KBM-7 (cell line): ENCODE measurements at places on chromosomes 2 and 18.

DNA sequence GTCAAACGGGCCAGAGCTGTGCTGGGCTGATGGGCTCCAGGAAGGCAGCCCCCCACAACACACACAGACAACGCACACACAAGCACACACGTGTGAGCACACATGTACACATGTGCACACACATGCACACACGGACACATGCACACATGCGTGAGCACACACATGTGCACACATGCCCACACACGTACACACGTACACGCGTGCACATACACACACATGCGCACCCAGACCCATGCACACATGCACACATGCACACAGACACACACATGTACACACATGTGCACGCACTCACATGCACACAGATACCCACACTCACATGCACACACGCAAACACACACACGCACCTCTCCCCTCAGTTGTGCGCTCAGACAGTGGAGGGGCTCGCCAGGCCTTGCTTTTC, 31.2 kb upstream of the HPCAL1 start:
- DNase-seq = no peak

DNA sequence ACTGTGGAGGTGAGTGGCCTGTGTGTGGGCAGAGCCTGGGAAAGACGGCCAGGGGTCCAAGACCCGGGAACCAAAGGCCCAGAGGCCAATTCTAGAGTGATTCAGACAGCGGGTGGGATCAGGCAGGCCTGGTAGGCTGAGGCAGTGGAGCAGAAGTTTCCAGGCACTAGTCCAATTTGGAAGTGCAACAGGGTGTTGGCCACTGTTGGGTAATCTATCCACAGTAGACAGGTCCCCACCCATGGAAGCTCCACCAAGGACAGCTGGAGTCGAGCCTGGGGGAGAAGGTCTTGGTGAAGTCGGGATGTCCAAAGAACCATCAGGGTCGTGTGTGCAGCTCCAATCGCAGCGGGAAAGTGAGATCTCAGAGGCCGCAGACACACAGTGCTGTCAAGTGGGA, 125.8 kb upstream of the COPS8 start:
- no peak for DNase-seq

DNA sequence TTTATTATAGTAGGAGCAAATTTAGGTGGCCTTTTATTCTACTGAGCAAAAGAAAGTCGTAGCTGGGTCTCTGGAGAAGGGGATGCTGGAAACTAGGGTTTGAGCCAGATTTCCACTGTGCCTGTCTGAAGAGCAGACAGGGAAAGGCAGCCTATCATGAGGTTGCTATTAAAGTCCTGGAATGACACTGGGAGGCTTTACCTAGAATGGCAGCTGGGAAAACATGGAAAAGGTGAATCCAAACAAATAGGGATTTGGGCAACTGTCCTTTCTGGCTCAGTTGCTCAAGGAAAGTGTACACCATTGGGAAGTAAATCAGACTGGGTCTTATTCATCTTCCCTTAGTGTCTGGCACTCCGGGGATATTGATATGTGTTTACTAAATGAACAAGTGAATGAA, 154.6 kb downstream of the MTX2 start:
- DNase-seq = no peak

DNA sequence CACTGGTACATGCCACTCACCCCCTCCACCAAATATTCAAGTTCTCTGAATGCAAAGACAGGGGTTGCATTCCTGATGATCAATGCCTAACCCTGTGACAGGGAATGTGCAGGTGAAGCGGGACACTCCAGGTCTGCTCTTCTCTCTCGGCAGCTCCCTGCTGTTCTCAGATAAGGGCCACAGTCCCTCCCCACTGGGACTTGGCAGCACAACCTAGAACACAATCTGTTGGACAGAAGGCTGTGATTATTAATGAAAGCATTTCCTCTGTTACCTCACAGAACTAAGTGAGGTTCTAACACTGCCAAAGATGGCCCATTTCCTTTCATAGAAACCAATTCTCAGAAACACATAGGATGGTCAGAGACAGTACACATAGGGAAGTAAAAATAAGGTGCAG, 42.7 kb downstream of the VSNL1 start:
- no peak for DNase-seq

- no peak for DNase-seq
Measured at GRCh38 chr2:5617358-5617757, 74.8 kb upstream of the SOX11 start.

DNA sequence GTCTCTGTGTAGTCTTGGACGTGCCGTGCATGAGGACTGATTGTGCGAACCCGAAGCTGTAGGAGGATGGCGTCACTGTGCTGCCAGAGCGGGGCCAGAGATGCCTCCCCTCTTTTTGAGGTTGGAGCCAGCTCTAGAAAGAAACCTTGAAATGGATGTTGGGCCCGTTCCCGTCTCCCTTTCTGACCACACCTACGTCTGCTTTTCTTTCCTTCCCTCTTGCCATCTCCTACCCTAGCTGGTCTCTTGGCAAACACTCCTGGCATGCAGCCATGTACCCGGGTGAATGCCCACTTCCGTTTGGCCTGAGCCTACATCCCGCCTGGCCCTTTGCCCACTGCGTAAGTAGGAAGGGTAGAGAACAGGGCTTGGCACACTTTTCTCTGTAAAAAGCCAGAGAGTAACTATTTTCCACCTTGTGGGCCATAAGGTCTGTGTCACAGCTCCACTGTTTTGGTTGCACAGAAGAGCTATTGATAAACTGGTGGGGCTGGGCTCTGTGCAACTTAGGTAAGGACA, 37.4 kb downstream of the SH3BP4 start:
- DNase-seq = no peak

DNA sequence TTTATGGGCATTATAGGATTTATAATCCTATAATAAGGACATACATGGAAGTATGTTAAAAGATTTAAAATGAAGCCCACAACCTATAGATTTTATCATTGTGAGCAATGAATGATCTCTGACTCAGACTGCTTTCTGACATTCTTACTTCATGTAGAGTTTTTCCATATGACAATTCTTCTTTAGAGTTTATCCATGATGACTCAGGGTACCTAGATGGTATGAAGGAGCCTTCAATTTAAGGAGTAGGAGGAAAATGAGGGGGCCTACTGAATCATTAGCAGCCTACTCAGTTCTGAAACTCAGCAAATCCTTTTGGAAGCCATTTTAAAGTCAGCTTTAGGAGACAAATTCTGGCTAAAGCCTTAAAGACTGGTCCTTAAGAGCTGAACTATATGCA, 10.4 kb downstream of the PELI1 start:
- DNase-seq = no peak

DNA sequence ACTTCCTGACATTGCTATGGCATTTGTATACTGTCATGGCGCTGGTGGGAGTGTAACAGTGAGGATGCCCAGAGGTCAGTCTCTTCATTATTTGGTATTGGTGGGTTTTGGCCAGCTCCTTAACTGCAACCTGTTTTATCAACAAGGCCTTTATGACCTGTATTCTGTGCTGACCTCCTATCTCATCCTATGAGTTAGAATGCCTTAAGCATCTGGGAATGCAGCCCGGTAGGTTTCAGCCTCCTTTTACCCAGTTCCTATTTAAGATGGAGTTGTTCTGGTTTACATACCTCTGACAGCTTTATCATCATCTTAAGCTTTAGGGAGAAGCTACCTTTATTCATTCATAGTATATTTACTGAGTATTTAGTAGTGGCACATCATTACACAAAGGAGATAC, 103.8 kb downstream of the RAPGEF4 start:
- DNase-seq = no peak

DNA sequence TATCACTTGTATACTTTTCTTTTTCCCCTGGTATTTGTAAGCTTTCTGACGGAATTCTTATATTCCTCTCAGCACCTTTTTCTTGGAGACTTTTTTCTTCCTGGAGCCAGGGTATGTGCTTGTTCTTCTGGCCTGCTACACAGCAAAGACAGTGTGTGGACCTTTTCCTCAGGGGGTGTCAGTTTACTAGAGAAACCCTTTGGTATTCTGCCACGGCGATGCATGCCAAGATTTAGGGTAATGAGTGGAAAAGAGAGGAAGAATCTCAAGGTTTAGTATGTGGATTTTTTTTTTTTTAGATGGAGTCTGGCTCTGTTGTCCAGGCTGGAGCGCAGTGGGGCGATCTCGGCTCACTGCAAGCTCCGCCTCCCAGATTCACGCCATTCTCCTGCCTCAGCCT, 152.2 kb downstream of the PHLPP1 start:
- DNase-seq = no peak

DNA sequence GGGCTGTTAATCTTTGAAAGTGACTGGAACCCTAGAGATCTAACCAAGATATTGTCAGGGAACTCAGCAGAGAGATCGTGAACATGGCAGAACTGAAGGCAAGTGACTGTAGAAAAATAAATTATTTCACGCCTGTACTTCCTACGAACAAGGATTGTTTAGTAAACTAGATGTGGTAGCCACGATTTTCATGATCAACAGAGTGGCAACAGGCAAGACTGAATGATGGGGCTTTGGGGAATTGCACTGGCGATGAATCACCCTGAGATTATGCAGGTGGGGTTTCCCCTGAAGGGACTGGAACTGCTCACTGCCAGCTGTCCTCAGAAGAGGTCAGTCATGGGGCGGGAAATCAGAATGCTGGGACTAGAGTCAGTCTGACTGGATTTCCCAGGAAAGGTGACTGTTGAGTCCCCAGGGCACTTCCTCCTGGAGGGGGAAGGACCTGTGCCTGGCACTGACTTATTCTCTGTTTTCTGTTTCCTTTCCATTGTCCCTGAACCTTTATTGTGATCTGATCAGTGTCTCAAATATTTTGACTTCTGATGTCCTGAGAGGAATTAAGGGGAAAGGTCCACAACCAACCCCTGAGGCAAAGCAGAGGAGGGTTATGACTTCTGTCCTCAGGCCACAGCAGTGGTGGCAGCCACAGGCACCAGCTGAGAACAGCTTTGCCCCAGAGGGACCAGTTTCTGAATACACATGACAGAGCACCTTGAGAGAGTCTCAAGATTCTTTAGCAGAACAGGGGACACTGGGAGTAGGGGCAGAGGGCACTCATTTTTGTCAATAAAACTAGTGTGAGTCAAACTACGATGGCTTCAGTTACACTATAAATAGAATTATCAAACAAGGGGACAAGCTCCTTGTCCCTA, 70.0 kb downstream of the NAB1 start:
- no peak for DNase-seq

- DNase-seq = no peak
Measured at GRCh38 chr2:16744521-16744920, 78.9 kb upstream of the CYRIA start.

GRCh38 chr2:233919938-233920337, 2.8 kb downstream of the TRPM8 start:
- no peak for DNase-seq

GRCh38 chr2:109594246-109594885, 19.4 kb downstream of the SEPTIN10 start:
- DNase-seq = no peak

DNA sequence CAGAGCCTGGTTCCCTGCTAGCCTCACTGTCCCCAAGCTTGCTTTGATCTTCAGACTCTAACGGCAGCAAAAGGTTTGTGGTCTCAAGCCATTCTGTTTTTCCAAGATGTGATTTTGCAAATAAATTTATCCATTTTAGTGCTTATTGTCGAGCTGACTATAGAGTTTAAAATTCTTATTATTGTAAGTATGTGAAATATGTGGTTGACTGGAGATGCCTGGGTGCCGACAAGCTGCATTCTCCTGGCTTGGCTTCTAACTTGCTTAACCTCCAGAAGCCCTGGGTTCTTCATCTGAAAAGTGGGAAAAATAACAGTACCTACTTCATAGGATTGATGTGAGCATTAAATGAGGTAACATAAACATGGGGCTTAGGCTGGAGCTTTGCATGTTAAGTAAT, 9.9 kb upstream of the EDAR start:
- no peak for DNase-seq

DNA sequence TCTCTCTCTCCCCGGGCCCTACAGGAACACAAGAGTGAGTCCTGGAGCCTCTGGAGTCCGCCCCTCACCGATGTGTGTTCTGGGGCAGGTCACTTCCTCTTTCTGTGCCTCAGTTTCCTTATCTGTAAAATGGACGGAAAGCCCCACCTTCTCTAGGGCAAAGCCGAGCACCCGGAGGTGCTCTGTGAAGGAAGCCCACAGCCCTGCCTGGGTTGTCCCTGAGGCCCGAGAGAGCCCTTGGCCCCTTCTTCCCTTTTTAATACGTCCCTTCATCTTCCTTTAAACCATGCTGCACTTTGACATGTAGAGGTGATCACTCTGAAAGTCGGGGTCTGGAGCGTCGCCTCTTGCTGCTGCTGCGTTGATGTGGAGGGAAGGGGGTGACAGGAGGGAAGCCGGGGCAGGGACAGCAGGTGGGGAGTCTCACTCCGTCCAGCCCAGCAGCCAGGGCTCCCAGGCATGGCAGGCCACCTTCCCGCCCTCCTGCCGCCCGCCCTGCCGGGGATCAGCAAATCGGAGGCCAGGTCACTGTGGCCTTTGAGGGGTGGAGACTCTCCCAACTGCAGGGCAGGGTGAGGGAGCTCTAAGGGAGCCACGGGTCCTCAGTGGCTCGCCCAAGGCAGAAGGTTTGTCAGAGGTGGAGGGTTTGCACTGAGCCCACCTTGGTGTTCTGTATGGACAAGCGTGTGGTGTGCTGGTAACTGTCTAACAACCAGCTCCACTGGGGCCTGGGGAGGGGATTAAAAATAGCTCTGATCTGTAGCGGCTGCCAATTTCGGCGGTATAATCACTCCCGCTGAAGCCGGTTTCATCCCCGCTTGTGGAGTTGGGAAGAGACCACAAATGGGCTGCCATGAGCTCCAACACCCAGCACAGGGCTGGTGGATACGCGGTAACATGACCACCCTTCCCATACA, 135.9 kb upstream of the ID2 start:
- DNase-seq = peak; percentile 12

- no peak for DNase-seq
Measured at GRCh38 chr2:191636235-191636543, 41.7 kb upstream of the NABP1 start.

GRCh38 chr2:231732604-231733003, 24.3 kb downstream of the PTMA start:
- DNase-seq = no peak

DNA sequence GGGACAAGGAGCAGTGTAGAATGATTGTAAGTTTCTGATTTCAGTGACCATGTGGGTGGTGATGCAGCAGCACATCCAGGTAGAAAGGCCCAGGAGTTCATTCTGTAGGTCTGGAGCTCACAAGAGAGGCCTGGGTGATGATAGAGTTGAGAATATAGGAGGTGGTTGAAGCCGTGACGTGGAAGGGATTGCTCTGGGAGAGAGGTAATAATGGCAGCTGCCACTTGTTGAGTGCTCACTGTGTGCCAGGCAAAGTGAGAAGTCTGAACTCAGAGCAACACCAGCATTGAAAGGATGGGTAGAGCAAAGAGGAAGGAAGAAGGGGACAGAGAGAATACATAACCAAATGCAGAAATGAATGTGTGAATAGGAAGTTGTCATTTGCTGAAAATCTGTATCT, 3.3 kb downstream of the TTLL4 start:
- DNase-seq = peak; percentile 16

DNA sequence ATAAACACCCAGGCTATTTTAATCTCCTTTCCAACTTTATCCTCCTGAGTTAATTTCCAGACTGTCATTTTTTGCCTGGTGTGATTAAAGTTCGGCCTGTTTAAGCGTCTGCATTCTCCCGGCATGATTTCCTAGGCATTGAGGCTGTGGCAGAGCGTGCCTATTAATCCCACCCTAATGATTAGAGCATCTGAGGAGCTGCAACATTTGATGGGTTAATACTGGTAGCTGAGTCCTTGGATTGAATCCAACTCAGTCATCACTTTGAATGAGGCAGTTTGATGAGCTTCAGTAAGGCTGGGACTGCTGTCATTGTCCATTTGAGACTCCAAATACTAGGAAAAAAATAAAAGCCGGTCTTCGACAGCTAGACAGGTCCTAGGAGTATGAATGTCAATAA, 882.5 kb downstream of the SLC4A3 start:
- DNase-seq = no peak

GRCh38 chr2:148614322-148615049, 30.1 kb upstream of the EPC2 start:
- peak; percentile 70 for DNase-seq
